ENCODE measurements at places on chromosomes 1 and 21.
A peak's percentile ranks its signal among the peaks of the same experiment; 100 is the strongest.

DNA sequence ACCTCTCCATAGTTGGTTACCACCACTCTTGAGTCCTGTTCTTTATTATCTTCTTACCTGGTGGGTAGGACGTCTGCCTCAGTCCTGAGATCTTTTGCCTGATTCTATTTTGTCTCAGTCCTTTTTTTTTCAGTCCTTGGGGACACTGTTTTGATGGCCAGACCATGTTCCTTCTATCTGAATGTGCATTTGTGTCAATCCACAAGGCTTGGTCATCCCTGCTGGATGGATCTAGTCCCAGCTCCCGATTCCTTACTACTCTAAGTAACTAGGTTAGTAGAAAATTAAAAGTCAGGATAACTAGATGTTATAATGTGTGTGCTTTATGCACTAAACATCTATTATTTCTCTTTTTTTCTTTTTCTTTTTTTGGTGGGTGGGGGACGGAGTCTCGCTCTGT, 28.1 kb upstream of the AK4 start:
- no peak for DNase-seq

DNA sequence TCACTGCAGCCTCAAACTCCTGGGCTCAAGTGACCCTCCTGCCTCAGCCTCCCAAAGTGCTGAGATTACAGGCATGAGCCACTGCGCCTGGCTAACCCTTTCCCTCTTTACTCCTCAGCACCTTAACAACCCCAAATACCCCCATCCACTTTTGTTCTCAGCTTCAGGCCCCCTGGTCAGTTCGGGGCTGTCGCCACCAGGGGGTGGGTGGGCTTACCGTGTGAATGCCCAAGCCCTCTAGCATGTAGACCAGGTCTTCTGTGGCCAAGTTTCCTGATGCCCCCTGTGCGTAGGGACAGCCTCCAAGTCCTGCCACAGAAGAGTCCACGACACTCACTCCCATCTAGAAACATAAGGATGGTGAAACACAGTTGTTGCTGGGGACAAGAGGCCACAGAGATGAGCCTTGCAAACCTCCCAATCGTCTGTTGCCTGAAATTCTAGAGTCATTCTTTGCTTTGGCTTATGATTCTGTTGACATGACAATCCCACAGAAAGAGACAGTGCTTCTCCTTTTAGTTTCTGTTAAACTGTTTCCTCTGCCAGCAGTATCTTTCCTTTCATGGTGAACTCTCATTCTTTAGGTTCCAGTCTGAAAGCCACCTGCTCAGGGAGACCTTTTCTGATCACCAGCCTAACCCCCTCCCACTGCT, 3.8 kb upstream of the GALE start:
- no peak for DNase-seq

DNA sequence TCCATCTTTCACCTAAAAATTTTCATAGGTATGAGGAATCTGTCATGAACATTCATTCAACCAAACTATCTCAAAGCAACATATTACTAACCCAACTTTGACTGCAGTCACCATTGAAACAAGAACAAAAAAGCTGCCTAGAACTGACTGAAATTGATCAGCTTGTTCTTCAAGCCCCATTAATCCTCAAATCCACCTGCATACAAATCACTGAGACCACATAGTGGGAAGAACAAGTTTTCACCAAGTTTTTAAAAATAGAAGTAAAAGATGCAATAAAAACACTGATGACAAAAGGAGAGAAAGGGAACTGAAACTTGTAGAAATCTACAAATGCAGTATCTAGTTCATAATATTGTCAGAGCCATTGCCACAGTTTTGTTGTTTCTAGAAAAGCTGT, 6.1 kb downstream of the SORT1 start:
- DNase-seq, result no peak

DNA sequence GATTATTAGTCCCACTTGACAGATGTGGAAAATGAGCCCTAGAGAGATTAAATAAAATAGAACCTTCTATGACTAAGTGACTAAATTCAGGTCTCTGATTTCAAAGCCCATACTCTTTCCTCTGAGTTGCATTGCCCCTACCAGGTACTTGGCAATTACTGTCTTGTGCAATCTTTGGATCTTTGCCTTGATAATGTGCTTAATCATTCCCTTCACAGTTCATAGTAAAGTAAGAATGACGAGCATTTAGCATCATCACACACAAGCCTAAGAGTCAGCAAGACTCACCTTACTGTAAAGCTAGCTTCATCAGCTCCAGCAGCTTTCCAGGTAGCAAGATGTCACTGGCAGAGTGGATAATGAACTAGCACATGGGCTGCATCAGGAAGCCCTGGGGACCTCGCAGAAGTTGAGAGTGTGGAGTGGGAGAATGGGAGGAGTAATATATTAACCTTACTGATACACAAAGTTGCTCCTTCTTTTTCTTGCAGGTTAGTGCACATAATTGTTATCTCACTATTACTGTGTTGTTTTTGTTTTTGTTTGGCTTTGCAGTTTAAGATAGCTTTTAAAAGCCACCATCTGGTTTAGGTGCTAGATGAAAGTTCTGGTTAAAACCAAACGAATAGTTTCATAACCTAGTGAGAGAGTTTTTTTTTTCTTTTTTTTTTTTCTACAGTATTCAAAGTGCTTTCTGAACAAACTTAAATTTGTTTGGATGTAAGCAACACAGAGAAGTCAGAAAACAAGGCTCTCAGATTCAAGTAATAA, 71.8 kb downstream of the PBX1 start:
- DNase-seq, result no peak

GRCh38 chr21:26934383-26934782, 32.5 kb downstream of the ADAMTS5 start:
- DNase-seq, result no peak

DNA sequence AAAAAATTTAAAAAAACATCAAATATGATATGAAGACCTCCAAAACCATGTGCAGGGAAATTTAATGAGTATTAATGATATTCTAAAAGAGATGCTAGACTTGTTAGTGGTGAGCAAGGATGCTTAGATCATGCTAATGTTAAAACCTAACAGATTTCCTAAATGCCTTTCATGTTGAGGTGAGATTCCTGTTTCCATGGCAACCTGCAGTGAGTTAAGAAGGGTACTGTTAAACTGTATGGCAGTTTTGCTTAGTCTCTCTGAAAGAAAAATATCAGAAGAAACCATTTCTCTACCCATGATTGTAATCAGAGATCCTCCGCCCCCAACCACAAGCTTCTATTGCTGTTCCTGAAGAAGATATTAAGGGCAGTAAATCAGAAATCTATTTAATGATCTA, 321.6 kb upstream of the LRRC7 start:
- no peak for DNase-seq

GRCh38 chr1:12326986-12327385, 97.2 kb downstream of the VPS13D start:
- no peak for DNase-seq

- no peak for DNase-seq
Observed at GRCh38 chr1:73887412-73887811, 310.6 kb downstream of the LRRIQ3 start.

- DNase-seq, result no peak
Observed at GRCh38 chr1:211340622-211341507, 14.2 kb downstream of the TRAF5 start.

- DNase-seq, result no peak
Observed at GRCh38 chr1:177137814-177138213, 26.7 kb downstream of the ASTN1 start.

GRCh38 chr1:84688463-84689061, 1.7 kb downstream of the SSX2IP start:
- DNase-seq, result peak; percentile 39

DNA sequence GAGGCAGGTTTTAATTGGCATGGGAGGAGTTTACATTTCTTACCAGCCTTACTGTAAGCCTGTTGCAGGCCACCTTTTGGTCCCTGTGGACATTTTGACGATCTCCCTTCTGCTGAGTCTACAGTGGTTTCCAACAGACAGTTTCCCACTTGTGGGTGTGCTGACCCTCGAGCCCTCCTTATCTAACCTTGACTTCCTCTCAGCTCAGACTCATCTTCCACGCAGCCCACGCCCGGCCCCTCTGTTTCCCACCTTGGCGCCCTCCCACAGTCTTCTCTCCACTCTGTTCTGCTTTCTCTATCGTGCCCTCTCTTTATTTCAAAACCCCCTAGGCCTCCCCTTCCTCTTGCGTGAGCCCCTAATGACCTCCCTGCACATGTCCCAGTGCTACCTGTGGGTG, 6.1 kb upstream of the ARL8A start:
- no peak for DNase-seq

DNA sequence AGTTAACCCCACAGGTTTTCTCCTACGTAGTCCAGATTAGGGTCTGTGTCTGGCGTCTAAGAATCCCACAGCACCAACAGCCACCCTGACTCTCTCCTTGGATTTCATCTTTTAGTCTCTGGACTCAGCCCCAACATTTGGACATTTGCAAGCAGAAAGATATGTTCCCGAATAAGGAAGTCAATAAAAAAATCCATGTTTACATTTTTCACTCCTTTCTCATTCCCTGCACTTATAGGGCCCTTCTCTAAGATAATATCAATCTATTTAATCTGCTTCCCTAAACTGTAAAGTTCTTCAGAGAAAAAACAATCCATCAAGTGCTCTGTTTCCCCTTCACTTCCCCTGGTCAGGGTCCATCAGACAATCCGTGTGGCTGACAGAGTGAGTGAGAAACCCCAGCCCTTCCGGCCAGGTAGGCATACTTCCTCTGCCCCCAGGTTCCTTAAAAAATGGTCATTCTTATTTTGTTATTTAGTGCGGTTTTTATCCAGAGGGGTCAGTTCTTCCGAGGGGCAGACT, 105.9 kb upstream of the CDC42BPA start:
- DNase-seq, result no peak

DNA sequence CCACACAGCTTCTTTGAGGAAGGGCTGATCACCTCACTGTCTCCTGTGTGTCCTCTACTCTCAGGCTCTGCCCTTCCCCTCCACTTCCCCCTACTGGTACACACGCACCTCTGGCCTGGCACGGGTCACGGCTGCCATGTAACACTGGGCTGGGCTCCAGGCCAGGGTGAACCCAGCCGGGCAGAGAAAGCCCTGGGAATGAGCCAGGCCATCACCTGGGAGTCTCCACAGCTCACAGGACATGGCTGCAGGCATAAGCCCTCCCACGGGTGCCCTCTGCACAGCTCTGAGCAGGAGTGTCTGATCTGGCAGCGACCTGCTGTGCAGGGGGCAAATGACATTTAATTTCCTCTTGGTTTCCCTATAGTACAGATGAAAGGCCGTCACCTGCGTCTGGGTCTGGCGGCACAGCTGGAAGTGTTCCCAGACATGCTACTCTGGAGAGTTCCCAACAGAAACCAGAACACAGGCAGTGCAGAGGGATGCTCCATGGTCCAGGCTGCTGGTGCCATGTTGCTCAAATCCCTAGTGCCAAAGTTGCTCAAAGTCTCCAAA, 61.2 kb downstream of the ERI3 start:
- no peak for DNase-seq

- DNase-seq, result no peak
Observed at GRCh38 chr1:14926229-14926628, 227.3 kb upstream of the TMEM51 start.

- DNase-seq, result no peak
Observed at GRCh38 chr1:200376528-200376927, 33.3 kb downstream of the ZNF281 start.

DNA sequence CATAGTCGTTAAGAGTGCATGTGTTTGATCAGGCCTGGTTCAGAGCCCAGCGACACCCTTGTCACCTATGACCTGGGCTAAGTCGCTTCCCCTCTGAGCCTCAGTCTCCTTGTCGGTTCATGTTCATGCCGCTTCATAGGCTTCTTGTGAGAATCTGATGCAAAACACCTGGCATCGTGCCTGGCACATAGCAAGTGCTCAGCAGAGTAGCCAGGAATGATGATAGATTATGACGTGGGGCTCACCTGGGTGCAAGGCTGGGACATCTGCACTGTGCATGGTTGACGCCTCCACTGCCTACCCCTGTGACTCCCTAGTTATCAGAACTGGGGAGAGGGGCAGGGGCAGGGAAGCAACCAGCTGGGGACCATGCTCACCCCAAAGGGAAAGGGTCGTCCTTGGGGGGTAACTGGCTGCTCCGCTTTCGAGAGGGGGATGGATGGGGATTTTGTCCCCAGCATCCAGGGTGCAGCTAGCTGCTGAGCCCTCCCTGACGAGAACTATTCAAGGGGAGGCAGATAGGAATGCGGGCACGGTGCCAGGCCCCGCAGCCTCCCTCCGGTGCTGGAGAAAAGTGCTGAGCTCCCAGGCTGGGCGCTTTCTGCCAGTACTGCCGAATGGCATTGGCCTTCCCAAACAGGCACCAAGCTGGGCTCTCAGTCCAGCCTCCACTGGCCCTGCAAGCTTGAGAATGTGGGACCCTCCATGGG, 9.3 kb downstream of the EFHD2 start:
- peak; percentile 25 for DNase-seq

DNA sequence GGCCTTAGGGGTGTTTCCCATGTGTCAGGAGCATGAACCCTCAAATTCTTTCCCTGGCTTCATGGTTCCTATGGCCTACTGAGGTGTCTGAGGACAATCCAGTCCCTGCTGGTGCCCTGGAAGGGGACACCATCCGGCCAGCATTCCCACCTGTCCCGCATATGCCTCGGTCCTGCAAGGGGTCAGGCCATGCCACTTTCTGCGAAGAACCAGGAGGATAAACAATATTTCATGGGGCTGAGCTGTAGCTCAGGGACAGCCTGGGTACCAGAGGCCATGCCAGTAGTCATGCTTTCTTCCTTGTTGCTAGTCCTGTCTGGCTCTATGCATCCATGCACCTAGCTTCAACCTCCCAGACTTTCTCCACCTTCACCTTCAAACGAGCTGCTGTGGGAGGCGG, 123.6 kb downstream of the MRPS6 start:
- DNase-seq, result no peak

GRCh38 chr1:67514300-67514699, 84.1 kb upstream of the SERBP1 start:
- DNase-seq, result no peak

DNA sequence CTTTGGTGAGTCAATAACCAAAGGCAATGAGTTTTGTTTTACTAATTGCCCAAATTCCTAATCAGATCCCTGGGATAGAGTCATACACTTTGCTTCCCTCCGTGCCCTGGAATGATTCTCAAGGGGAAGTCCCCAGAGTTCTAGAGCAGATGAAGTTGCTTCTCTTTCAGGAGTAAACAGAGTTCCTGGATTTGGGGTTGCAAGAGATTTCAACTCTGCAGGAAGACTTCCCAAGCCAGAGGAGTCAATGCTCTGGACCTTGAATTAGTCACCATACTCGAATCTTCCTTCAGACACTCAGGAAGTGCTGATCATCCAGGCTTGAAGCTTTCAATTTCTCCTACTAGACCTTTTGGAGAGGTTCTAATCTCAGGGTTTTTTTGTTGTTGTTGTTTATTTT, 39.6 kb downstream of the FCER1A start:
- DNase-seq, result no peak

DNA sequence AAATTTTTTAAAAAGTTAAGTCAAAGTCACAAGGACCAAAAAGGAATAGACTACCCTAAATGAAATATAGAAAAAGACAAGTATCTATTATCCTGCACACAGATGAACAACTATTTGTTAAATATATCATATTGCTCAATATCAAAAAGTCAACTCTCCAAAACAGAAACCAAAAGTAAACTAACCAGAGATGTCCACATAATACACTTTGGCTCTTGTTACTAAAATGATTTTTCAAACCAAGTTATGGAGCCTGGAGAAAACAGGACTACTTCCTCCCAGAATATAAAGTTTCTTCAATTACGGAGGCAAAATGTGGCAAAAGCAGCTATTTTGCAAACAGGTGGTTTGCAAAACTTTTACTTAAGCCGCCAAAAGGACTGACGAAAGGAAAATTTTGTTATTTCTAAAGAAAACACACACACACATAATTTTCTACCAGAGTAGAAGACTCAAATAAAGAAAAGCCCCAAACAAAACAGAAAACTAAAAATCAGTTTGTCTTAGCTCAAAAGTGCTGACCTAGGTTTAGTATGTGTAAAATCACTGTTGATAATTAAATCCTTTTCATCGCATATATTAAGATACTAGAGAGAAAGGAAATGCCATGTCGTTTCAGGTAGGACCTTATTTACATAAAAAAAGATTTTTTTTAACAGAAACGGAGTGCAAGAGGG, 1.1 kb downstream of the DPYD start:
- peak; percentile 55 for DNase-seq
